ENCODE measurements at places on chromosomes 16 and 17.

GRCh38 chr17:80695979-80696378, 151.3 kb downstream of the RPTOR start:
- DNase-seq: no peak

DNA sequence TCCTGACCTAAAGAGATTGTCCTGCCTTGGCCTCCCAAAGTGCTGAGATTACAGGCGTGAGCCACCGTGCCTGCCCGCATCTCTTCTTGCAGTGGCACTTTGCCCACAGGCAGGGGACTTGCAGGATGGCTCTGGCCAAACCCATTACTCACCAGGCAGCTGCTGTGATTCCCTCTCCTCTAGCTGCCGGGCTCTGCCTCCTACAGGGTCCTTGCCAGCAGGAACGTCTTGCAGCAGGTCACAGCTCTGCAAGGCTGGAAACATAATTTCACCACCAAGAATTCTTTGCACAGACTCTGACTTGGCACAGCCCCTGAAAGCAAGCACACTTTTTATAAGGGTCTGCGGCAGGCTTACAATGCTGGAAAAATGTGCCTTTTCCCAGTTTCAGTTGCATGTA, 20.3 kb downstream of the COX4I1 start:
- no peak for DNase-seq

GRCh38 chr17:41801374-41802271, 10.1 kb downstream of the P3H4 start:
- DNase-seq: peak; percentile 82

DNA sequence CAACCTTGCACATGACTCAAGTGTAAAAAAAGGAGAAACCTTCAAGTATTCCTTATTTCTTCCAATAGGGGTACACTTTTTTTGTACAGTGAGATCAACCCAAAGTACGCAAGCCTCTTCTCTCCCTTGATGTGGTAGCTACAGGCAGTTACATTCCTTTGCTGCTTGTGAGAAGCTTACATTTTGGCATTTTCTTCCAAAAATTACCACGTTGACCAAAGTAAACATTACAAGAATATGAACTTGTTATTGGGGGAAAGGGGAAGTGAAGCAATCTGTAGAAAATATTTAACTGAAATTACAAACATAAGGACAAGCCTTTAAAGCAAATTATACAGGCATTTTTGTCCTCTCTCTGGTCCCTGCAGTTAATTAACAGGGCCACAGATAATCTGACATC, 97.0 kb upstream of the TOB1 start:
- no peak for DNase-seq

- no peak for DNase-seq
These were observed 65.2 kb upstream of the CIBAR2 start for GRCh38 chr16:85177448-85177846.

DNA sequence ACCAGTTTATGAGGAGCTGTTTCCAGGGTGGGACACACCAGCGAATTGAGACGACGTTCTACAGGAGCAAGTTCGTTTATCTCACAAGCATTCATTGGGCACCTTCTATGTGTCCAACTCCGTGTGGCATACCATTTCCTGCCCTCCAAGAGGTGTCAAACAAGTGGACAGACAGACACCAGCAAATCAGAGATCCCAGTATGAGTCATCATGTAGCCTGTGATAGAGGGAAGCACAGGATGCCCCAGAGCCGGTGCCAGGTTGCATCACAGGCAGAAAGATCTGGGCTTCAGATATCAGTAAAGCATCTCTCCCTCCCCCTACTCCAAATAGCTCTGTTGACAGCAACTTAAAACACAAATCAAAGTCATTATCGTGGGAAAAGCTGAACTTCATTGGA, 31.8 kb upstream of the MAF start:
- no peak for DNase-seq
